ENCODE measurements at places on chromosomes 3 and 15. TPM values are rescaled to one million over a fixed set of nuclear protein-coding genes. Genes with fewer than 3 reads are reported as not detected.

GRCh38 chr3:131458653-131459052, 44.1 kb downstream of the MRPL3 start:
- DNase-seq: no peak
- H3K27me3 ChIP-seq: no peaks in the 10 kb centered on the region
- H3K4me1 ChIP-seq: no peaks in the 10 kb centered on the region
- H3K4me3 ChIP-seq: no peak overlapping the region
- H3K36me3 ChIP-seq: peaks cover 36% of the 10 kb centered on the region

Gene RPUSD2
- 8.1 TPM for total RNA-seq

GRCh38 chr3:10088256-10088655, 19.8 kb downstream of the FANCD2OS start:
- H3K27me3 ChIP-seq: no peaks in the 10 kb centered on the region
- H3K36me3 ChIP-seq: no peaks in the 10 kb centered on the region
- DNase-seq: no peak

GRCh38 chr3:139117136-139117675, 72.5 kb upstream of the PRR23C start:
- H3K4me1 ChIP-seq: no peaks in the 10 kb centered on the region
- H3K36me3 ChIP-seq: no peaks in the 10 kb centered on the region
- DNase-seq: no peak

- H3K27me3 ChIP-seq: no peaks in the 10 kb centered on the region
- no peaks in the 10 kb centered on the region for H3K36me3 ChIP-seq
- no peak overlapping the region for H3K27ac ChIP-seq
- no peak for DNase-seq
- no peak overlapping the region for H3K4me3 ChIP-seq
These were observed 23.6 kb downstream of the PTX3 start for GRCh38 chr3:157460253-157460652.

All from stomach (tissue), 19 donors.